ENCODE measurements at places on chromosomes 4 and X. TPM values are rescaled to one million over a fixed set of nuclear protein-coding genes. Genes with fewer than 3 reads are reported as not detected.
A peak's percentile ranks its signal among the peaks of the same experiment; 100 is the strongest.

- H3K36me3 ChIP-seq = peaks cover 3% of the 10 kb centered on the region
- peaks cover 8% of the 10 kb centered on the region for H3K4me1 ChIP-seq
- H3K4me3 ChIP-seq = no peak overlapping the region
- no peak for DNase-seq
Measured at GRCh38 chr4:77010841-77011354, 61.3 kb downstream of the SEPTIN11 start.

GRCh38 chrX:108309144-108309543, 129.1 kb downstream of the COL4A6 start:
- H3K4me1 ChIP-seq = no peaks in the 10 kb centered on the region
- H3K4me3 ChIP-seq = no peak overlapping the region
- H3K27me3 ChIP-seq = no peaks in the 10 kb centered on the region
- DNase-seq = no peak

DNA sequence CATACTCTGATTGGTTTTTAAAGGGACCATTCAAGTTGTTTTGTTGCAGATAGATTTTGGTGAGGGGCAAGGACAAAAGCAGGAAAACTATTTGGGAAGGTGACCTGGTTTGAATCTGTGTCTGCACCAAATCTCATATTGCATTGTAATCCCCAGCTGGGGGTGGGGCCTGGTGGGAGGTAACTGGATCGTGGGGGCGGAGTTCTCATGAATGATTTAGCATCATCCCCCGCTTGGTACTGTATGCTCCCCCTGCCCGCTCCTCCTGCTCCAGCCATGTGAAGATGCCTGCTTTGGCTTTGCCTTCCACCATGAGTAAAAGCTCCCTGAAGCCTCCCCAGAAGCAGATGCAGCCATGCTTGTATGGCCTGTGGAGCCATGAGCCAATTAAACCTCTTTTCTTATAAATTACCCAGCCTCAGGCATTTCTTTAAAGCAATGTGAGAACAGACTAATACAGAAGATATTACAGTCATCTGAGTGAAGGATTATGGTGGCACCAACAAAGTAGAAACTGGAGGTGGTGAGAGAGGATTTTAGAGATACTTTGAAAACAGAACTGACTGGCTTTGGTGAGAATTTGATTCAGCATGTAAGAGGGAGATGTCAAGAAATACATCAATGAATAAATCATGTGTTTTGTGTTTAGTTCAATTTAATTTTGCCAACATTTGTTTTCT, 14.4 kb downstream of the IL21 start:
- no peak for DNase-seq
- no peak overlapping the region for H3K27ac ChIP-seq
- H3K27me3 ChIP-seq = peaks cover 13% of the 10 kb centered on the region
- no peaks in the 10 kb centered on the region for H3K36me3 ChIP-seq
- H3K4me3 ChIP-seq = no peak overlapping the region

GRCh38 chrX:21725496-21725895, 32.4 kb downstream of the SMPX start:
- no peak overlapping the region for H3K4me3 ChIP-seq
- peak; percentile 32 for DNase-seq
- H3K27me3 ChIP-seq = no peaks in the 10 kb centered on the region
- H3K36me3 ChIP-seq = no peaks in the 10 kb centered on the region
- H3K27ac ChIP-seq = no peak overlapping the region
- no peaks in the 10 kb centered on the region for H3K4me1 ChIP-seq

- H3K4me3 ChIP-seq = no peak overlapping the region
- DNase-seq = peak; percentile 78
- no peaks in the 10 kb centered on the region for H3K36me3 ChIP-seq
- H3K4me1 ChIP-seq = peaks cover 66% of the 10 kb centered on the region
- H3K27ac ChIP-seq = no peak overlapping the region
- peaks cover 47% of the 10 kb centered on the region for H3K27me3 ChIP-seq
Measured at GRCh38 chr4:26822546-26822945, 38.1 kb upstream of the STIM2 start.

DNA sequence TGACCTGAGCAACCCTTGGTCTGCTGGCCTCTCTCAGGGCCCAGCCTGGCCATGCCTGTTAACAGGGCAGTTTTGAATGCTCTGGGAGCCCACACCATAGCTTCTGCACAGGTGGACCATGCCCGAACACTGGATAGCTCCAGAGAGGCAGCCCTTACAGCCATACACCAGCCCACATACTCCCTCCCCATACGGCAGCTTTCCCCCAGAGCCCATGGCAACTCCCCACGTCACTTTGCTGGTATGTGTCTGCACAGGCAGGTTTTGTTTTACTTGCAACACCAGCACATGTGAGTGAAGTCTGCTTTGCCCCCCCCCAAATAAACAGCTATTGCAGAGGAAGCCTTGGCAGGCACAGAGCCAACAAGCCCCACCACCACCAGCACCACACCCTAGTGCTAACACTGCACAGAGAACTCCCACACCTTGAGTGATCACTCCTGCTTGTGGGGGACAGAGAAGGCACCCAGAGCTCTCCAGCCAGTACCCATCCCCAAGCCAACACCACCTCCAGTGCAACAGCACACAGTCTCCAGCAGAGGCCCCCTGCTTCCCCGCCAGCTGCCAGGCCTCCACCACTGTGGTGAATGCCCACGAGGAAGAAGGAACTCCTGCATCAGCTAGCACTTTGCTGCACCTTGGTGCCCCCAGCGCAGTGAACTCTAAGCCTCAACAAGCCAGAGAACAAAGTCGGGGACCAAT, 87.3 kb downstream of the STPG2 start:
- no peak overlapping the region for H3K4me3 ChIP-seq
- no peaks in the 10 kb centered on the region for H3K4me1 ChIP-seq

DNA sequence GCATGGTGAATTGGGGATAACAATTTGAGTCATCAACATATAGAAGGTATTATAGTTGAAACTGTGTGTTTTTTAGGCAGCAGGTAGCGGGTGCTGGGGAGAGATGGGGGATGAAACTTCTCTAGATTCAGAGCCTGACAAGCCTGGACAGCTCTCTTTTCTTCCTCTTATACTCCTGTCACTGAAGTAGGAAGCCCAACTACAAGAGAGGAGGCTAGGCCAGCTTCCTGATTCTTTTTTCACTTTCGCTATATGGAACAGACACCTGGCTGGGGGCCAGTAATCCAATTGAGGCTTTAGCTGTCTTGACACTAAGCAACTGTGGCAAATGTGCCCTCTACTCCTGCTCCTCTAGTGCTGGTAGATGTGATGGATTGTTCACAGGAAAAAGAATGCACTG, 69.2 kb downstream of the PHKA1 start:
- no peaks in the 10 kb centered on the region for H3K36me3 ChIP-seq
- H3K27ac ChIP-seq = no peak overlapping the region
- no peak for DNase-seq
- no peaks in the 10 kb centered on the region for H3K27me3 ChIP-seq
- H3K4me1 ChIP-seq = no peaks in the 10 kb centered on the region
- H3K4me3 ChIP-seq = no peak overlapping the region

DNA sequence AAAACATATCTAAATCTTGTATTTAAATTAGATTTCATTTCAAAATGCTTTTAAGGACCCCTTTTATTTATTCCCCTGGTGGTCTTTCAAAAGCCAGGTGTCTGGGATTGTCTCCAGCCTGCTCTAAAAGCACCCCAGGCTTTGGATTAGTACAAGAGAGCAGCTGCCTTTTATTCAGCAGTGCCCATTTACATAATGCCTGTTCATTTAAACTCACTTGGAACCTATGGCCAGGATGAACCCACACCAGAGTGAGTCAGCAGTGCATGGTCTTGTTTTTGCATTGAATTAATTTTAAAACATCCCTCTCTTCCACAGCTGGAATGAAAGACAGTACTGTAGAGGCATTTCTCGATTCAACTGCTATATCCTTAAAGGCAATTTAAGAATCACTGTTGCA, 64.1 kb upstream of the TENM3 start:
- no peak overlapping the region for H3K27ac ChIP-seq
- DNase-seq = no peak
- no peaks in the 10 kb centered on the region for H3K36me3 ChIP-seq
- no peak overlapping the region for H3K4me3 ChIP-seq

DNA sequence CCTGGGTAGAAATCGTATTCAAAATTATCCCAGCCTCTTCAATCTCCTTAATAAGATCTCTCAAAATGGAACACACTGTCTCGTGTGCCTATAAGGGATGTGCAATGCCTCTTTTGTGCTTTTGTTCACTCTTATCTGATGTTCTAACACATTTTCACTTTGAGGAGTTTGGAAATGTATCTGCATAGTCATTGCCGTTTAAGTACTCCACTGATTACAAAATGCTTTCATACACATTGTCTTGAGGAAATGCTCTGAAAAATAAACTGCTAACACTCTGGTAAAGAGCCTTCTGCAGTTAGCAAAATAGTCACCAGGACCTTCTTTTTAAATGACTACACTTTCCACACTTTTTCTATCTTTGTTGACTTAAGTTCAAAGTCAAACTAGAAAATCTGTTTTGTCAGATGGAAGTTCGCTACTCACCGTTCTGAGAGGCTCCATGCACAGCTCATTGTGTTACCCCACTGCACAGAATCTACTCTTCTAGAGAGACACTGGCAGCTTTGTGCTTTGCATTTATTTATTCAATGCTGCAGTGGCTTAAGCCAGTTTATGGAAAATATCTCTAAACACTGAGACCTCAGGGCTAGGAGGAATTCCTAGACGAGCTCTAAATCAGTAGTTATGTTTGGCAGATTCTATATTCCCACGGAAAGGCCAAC, 159.0 kb downstream of the CHIC2 start:
- no peak for DNase-seq
- peaks cover 22% of the 10 kb centered on the region for H3K27me3 ChIP-seq
- no peak overlapping the region for H3K27ac ChIP-seq
- no peaks in the 10 kb centered on the region for H3K36me3 ChIP-seq
- no peak overlapping the region for H3K4me3 ChIP-seq
- peaks cover 9% of the 10 kb centered on the region for H3K4me1 ChIP-seq

DNA sequence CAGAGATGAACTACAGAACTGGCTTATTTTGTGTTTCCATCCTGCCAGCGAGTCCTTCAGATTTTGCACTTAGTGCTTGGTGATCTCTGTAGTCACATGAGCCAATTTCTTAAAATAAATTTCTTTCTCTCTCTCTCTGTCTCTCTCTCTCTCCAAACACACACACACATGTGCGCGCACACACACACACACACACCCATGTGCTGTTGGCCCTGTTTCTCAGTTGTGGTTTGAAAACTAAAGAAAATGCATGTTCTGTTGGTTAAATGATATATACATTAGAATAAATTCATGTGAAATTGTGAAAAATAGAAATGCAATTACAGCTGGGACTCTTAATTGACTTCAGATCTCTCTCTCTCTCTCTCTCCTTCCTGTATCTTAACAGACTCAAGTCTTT, 399.3 kb downstream of the FAT4 start:
- no peaks in the 10 kb centered on the region for H3K36me3 ChIP-seq
- no peak overlapping the region for H3K27ac ChIP-seq

DNA sequence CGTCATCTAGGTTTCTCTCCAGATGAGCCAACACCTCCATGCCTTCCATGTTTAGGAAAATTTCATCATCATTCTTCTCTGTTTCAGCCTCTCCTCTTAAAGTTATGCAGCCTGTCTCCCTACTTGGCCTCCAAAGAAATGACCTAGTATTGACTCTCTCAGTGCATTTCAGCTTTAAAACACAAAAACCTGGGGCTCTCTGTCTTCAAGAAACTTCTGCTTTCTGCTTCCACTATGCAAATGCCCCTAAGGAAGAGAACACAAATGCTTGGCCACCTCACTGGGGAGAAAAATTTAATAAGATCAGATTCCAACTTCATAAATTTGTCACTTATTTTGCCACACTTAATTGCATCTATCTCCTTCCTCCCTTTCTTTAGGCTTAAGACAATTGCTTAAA, 93.3 kb downstream of the GPRIN3 start:
- peak; percentile 4 for DNase-seq
- H3K36me3 ChIP-seq = no peaks in the 10 kb centered on the region
- H3K27me3 ChIP-seq = no peaks in the 10 kb centered on the region
- peaks cover 3% of the 10 kb centered on the region for H3K4me1 ChIP-seq
- H3K27ac ChIP-seq = no peak overlapping the region

- no peak overlapping the region for H3K27ac ChIP-seq
- H3K4me3 ChIP-seq = no peak overlapping the region
- peaks cover 10% of the 10 kb centered on the region for H3K4me1 ChIP-seq
- no peak for DNase-seq
Measured at GRCh38 chr4:3867403-3868100, 101.4 kb downstream of the ADRA2C start.

DNA sequence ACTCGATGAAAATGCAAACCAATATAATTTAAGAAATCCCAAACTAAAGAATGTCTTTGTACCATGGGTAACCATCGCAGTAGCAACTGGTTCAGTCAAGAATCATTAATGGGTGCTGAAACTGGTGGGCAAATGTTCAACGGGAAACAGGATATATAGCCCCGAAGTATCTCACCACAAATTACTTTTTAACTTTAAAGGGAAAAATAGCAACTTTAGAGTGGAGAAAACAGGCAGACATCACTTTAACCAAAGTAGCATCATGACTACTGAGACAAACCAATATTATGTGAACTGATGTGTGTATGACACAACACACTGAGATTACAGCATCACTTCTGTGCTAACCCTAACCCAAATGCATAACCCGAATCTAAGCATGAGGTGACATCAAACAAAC, 33.8 kb upstream of the SLAIN2 start:
- no peak overlapping the region for H3K4me3 ChIP-seq
- H3K36me3 ChIP-seq = no peaks in the 10 kb centered on the region
- no peak overlapping the region for H3K27ac ChIP-seq
- no peaks in the 10 kb centered on the region for H3K4me1 ChIP-seq
- no peaks in the 10 kb centered on the region for H3K27me3 ChIP-seq

GRCh38 chr4:72909461-72909860, 160.1 kb downstream of the COX18 start:
- DNase-seq = no peak
- H3K27me3 ChIP-seq = no peaks in the 10 kb centered on the region
- no peak overlapping the region for H3K27ac ChIP-seq
- no peak overlapping the region for H3K4me3 ChIP-seq
- no peaks in the 10 kb centered on the region for H3K4me1 ChIP-seq
- no peaks in the 10 kb centered on the region for H3K36me3 ChIP-seq

STATH gene
- not detected for total RNA-seq

MPP1 gene
- 7.7 TPM for total RNA-seq

EFHC2 gene
- 0.17 TPM for total RNA-seq

TDO2 gene
- total RNA-seq = not detected

ASB5 gene
- not detected for total RNA-seq

SLC10A6 gene
- not detected for total RNA-seq
